ENCODE measurements at places on chromosomes 2 and 18.

GRCh38 chr2:133438848-133439564 is 129.3 kb downstream of the NCKAP5 start:
- no peak for DNase-seq

- DNase-seq, result no peak
Observed at GRCh38 chr18:48922801-48923730, 27.7 kb downstream of the SMAD7 start.

DNA sequence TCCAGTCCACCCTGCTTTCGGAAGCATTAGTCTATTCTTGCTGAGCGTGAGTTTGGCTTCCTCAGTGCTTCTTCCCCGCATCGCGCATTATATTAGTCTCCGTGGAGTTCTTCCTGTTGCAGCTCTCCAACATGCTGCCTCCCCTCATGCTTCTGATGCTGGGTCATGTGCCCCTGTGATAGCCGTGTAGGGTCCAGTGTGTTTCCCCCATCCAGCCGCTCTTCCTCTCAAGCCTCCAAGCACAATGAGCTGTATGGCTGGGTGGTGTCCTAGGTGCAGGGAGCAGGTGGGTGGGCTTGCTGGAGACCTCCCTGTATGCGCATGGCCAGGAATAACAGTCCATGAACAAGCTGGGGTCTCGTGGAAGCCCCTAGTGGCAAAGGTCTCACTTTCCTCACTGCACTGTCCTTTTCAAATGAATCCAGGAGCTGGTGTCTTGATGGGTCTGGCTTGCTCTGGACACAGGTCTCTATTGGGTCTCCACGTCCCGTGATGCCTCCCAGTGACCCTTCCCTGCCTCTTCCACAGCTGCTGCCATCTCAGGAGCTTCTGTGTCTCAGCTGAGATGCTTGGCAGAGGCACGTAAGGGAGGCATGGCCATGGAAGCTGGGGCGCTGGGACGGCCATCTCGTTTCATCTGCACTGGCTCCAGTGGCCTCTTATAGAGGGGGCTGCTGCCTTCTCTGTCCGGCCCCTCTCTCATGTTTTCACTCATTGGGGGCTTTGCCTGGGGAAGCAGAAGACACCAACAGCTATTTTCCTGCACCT is 54.8 kb upstream of the HDAC4 start:
- no peak for DNase-seq

GRCh38 chr2:118535818-118536212 is 311.6 kb downstream of the EN1 start:
- DNase-seq, result no peak

GRCh38 chr18:42901161-42901560 is 214.3 kb downstream of the RIT2 start:
- DNase-seq, result no peak

DNA sequence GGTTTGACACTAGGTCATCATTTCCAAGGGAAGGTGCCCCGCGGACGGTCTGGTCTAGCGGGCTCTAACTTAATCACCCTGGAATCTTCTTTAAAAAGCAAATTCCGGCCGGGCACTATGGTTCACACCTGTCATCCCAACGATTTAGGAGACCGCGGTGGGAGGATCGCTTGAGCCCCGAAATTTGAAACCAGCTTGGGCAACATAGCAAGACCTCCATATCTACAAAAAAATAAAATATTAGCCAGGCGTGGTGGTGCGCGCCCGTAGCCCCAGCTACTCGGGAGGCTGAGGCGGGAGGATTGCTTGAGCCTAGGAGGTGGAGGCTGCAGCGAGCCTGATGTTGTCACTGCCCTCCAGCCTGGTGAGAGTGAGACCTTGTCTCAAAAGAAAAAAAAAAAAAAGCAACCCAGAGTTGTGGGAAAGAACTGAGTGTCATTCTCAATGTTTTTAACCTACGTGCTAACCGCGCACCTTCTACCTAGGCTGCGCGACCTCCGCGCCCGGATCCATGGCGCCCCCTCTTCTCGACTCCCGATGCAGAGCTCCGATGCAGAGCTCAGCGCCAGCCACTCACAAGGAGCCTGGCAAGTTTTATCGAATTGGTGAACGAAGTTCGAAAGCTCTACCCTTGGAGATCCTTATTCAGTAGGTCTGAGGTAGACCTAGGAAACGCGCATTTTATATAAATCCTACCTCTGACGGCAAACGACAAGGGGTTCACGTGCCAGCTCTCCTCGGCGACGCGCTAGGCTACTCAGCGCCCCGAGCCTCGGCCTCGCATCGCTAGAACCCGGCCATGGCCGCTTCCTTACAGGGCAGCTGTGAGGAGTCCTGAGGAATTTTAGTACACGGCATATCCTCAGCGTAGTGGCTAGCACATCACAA is 888 bp upstream of the TWSG1 start:
- DNase-seq, result no peak

Measured in stimulated activated CD4-positive, alpha-beta T cell treated with anti-CD3 and anti-CD28 coated beads, Interleukin-2, amount 100 ng/mL, for 48 hours (primary cell).